NK-92 treated with Interleukin-12 subunit alpha and Interleukin-12 subunit beta, amount 100 ng/mL, for 24 hours (cell line): ENCODE measurements at places on chromosomes 6 and 20.

DNA sequence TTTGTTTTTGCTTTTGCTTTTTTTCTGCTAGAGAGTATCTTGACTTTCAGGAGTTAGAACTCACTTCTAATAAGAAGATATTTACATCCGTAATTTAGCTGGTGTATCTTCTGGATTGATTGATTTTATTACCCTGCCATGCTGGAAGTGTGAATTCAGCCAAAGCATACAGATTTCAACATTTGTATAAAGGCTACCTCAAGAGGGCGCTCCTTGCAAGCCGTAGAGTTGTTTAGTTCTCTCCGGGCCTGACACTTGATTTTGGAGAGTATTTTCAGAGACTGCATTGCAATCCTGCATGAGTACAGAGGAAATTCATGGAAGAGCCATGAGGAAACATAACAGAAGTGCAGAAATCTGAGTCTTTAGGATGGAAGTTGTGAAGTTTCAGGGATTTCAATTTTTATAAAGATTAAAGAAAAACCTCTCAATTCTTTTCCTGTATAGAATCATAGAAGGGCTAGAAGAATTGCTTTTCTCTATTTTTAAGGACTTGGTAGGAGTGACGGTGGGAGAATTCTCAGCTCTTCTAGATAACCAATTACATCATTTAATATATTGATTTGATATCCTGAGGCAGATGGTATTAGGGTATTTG lies 66.7 kb upstream of the TIAM2 start:
- DNase-seq, result no peak

DNA sequence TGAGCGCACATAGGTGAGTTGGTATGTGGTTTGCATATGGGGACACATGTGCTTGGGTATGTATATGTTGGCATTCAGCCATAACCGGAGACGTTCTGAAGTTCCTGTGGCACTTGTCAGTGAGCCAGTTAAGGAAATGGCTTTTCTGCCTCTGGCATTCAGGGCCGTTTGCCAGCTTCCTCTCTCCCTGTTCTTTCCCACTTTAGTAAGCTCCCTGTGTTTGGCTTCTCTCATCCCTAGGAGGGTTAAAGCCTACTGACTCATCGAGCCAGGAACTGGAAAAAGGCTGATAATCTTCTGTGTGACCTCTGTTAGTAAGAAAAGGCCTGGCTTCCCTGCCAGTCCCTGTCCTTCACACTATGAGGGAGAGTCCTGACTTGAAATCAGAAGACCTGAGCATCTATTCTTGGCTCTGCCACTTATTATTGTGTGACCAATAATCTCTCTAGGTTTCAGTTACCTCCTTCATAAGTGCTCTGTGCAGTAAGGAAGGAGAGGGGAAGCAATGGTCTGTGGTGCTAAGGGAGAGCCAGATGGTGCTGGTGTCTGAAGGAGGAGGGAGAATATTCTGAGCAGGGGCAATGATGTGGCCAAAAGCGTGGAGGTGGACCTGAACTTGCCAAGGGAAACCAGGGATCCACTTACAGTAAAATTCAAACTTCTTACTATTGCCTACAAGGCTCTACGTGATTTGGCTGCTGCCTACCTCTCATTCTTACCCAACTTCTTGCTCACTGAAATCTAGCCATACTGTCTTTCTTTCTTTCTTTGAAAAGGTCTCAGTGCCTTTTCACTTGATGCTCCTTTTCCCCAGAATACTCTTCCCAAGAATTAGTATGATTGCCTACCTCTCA lies 31.4 kb downstream of the ACSS2 start:
- DNase-seq, result no peak

DNA sequence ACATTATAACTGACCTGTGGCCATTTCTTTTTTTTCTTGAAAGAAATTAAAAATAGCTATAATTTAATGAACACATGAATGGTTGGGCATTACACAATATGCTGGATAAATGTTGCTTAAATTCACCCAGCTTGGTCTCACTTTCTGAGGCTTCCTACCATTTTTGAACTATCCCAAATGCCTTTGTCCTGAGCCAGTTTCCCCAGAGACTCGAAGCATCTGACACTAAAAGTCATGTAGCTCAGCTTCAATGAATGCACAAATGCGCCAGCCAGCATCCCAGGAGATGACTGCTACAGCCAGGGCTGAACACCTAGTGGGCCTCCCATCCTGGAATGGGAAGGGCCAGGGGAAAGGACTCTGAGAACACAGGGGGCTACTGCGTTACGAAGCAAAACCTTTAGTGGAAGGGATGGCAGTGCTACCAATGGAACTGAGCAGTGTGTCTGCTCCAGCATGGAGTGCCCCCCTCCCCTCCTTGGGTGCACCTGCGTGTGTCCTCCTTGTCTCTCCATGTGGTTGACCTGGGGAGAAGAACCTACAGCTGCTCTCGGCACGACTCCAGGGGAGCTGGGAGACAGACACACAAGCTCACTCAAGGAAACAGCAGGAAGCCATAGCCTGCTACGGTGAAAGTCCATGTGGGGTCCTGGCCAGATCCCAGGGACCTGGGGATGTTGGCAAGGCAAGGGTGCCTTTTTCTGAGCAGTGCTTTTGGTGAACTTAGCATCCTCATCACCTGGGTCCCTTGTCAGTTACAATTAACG lies 60.9 kb downstream of the IRF4 start:
- no peak for DNase-seq

- no peak for DNase-seq
Measured at GRCh38 chr6:7786214-7786661, 60.3 kb downstream of the BMP6 start.

DNA sequence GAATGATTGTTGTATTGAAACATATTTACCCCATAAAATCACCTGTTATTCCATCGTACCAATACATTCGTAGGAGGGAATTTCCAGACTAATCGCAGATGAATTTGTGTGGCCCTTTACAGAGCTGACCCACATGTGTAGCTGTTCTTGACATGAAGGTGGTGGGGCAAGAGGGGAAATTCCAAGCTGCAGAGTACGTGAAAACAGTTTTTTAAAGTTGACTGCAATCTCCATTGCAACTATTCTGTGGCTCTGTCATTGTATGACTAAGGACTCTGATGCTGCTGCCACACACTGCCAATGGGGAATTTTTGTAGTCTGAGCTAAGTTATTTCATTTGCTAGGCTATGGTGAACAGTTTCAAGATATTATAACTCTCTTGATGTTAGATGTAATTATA lies 46.4 kb upstream of the ADTRP start:
- no peak for DNase-seq

GRCh38 chr6:7073082-7073820 lies 34.5 kb upstream of the RREB1 start:
- no peak for DNase-seq

DNA sequence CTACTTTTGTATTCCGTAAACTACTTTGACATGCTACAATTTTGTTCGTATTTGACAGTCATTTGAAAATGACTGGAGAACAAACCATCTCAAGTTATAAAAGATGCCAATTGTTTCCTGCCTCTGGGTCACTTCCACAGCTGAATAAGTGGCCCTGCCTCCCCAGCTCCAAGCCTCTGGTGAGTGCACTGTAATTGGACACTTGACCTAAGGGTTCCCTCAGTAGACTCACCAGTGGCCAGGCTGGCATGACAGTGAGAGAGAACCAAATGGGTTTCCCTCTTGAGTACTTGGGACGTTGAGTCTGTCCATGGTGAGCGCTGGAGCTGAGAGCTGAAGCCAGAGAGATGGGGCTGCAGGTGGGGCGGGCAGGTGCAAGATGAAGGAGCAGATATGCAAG lies 57.1 kb downstream of the SLC35D3 start:
- DNase-seq, result no peak

- DNase-seq, result no peak
Measured at GRCh38 chr6:16804546-16805242, 43.4 kb upstream of the ATXN1 start.

GRCh38 chr6:170022827-170023619 lies 267.9 kb downstream of the DLL1 start:
- DNase-seq, result no peak

GRCh38 chr6:112251171-112251875 lies 3.0 kb downstream of the LAMA4 start:
- no peak for DNase-seq

GRCh38 chr6:7058250-7058923 lies 49.4 kb upstream of the RREB1 start:
- DNase-seq, result no peak

DNA sequence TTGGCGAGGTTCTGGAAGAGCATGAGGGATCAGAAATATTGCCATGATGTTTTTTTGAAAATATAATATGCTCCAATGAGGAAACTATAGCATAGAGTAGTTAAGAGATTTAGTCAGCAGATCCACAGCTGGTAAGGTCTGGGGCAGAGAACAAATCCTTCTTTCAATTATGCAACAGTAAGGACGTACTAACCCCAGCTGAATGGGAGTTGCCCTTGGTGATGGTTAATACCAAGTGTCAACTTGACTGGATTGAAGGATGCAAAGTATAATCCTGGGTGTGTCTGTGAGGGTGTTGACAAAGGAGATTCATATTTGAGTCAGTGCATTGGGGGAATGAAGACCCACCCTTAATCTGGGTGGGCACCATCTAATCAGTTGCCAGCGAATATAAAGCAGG lies 745.5 kb upstream of the NRSN1 start:
- DNase-seq, result no peak

GRCh38 chr6:9083108-9083507 lies 647.8 kb upstream of the SLC35B3 start:
- no peak for DNase-seq

DNA sequence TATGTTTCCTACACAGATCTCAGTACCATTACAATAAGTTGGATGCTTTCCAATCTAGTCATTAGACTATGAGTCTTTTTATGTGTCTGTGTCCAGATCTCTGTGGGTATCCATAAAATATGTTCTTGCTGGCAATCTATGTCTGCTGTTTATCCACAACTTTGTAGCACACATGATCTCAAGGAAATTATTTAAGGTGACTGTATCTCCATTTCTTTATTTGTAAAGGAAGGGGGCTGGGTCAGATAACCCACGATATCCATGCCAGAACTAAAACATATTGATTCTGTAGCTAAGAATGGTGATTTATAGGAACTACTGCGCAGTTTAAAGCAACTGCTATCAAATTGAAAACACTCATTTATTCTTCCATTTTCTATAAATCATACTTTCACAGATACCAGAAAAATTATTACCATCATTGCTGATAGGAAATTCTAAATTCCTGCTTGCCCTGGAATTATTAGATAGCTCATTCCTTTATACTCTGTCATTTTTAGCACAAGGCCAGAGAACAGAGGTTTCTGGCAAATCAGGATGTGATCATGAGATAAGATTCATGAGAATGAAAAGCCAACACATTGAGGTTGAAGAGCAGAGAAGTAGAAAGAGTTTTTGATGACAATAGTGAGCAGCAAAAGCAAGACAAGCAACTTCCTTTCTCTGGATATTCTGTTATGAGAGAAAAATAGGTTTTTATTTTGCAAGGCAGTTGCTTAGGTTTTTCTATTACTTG lies 851.4 kb upstream of the CITED2 start:
- no peak for DNase-seq

DNA sequence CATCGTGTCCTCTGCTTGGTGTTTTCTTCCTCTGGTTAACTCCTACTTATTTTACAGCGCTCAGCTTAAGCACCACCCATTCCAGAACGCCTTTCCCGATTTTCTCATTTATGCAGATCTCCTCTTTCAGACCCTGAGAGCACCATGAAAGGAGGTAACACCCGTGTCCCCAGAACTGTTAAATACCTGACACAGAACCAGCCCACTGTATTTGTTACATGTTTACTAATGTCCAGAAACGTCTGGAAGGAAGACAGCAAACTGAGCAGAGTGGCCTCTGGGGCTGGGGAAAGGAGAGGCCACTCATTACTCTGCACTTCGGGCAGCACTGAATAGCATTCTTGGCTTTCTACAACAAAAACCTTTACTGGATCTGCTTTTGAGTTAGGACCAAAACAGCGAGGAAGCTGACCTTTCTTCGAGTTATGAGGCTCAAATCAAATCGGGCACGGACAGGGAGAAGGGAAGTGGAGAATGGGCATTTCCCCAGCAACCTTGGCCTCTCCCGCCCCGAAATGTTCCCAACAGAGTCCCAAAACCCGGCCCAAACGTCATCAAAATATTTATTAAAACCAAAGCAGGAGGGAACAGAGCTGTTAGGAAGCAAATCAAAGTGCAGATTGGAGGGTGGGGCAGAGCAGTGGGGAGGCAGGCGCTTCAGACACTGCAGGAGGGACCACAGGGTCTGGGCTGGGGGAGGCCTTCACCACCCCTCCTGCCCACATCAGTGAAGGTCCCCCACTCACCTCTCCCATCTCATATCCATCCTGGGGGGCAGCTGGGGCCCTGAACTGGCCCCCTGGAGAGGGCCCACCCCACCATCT lies 1.1 kb upstream of the NECAB3 start:
- no peak for DNase-seq

- DNase-seq, result no peak
Measured at GRCh38 chr6:90222724-90223198, 73.9 kb downstream of the BACH2 start.

- no peak for DNase-seq
Measured at GRCh38 chr20:62535964-62536363, 60.2 kb upstream of the GATA5 start.

DNA sequence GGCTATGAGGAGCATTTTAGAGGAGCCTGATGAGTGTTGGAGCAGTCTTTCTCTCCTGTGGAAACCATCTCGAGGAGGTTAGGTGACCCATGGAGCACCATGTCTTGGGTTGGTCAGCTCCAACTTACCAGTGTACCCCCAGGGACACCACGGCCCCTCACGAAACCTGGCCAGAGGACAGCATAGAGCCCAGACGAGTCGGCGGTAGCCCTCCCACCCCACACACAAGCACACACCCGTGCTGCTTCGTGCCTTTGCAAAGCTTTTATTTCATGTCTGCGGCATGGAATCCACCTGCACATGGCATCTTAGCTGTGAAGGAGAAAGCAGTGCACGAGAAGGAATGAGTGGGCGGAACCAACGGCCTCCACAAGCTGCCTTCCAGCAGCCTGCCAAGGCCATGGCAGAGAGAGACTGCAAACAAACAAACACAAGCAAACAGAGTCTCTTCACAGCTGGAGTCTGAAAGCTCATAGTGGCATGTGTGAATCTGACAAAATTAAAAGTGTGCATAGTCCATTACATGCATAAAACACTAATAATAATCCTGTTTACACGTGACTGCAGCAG lies 53.6 kb downstream of the EZR start:
- DNase-seq, result no peak

DNA sequence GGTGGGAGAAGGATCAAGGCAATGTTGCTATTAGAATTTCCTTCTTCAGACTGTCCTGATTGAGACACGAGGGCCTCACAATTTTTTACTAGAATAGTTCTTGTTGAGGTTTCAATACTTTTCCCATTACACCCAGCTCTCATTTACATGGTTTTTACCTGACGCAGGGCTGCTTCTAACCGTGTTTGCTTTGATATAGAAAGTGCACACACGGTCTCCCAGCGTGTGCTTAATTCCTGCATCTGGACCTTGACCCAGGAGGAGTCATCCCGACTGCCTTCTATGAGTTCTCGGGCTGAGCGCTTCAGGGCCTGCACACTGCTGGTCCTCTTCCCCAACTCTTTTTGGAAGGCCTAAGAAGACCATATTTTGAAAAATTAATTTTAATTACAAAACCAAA lies 160.2 kb downstream of the DST start:
- no peak for DNase-seq

DNA sequence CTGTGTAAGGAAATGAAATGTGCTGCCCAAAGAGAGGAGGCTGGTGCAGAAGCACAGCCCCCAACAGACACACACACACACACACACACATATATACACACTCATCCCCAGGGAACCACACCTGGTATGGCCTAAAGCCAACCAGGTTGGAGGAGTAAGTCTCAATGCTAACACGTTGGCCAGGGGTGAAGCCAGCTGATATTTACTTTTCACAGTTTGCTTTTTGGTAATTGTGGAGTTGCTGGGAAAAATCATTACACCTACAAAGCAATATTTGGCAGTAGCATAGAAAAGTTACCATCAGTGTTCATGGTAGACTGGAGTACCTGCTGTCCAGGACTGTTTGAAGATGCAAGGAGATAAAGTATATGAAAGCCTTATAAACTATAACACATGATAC lies 50.3 kb upstream of the NAA20 start:
- no peak for DNase-seq
